HAP-1 (cell line): ENCODE measurements at places on chromosomes 16 and 17.

GRCh38 chr16:48381201-48381600 is 4.0 kb downstream of the SIAH1 start:
- DNase-seq = no peak

DNA sequence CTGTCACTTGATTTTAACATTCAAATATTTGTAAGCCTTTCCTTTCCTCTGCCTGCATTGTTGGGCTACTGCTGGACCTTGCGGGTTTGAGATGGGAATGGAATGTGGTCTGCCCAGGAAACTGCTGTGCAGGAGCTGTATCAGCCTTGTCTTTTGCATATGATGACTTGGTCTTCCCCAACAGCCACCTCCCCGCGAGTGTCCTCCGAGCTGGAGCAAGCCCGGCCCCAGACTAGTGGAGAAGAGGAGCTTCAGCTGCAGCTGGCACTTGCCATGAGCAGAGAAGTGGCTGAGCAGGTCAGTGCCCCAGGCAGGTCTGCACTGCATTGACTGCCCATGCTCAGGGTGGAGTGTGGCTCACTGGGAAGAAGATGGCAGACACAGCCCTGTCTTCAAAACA is 52.8 kb downstream of the B9D1 start:
- DNase-seq = no peak

GRCh38 chr16:19968891-19969683 is 84.4 kb upstream of the GPRC5B start:
- DNase-seq = no peak

DNA sequence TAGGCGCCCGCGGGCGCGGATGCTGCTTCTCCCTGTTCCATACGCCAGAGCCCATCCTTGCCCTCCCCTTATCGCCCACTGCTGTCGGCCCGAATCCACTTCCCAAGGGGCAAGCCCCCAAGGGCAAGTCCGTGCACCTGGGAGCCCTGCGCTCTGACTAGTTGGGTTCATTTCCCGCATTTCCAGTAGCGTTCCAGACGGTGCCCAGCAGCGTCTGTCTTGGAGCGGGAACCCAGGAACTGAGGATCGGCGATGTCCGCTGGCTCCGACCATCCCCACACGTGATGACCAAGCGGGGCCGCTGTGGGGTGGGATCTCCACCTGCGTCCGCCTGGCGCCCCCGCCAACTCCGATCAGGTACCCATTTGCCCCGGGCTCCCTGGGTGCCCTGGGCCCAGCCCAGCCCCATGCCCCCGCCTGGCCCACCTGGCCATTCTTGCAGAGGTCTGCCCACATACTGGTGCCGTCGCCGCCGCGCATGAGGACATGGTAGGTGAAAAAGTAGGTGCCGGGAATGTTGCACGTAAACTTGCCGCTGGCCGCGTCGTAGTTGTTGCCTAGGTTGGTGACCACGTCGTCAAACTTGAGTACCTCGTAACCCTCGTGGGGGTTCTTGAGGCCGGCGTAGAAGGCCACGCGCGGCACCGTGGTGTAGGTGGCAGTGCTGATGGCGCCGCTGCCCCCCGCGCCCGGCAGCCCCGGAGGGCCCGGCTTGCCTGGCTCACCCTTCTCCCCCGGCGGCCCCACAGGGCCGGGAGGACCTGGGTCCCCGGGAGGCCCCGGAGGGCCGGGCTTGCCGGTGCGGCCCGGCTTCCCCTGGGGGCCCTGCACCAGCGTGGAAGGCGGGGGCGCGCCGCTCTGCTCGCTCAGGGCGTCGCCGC is 837 bp downstream of the C1QL1 start:
- DNase-seq = no peak

- DNase-seq = peak; percentile 50
These were observed 96.8 kb upstream of the ELAC2 start for GRCh38 chr17:13114601-13115031.

GRCh38 chr17:63524051-63524450 is 893 bp downstream of the KCNH6 start:
- no peak for DNase-seq

GRCh38 chr17:3448059-3448665 is 14.5 kb upstream of the OR1E2 start:
- no peak for DNase-seq

- no peak for DNase-seq
These were observed 59.7 kb downstream of the SHISA6 start for GRCh38 chr17:11300738-11301137.

DNA sequence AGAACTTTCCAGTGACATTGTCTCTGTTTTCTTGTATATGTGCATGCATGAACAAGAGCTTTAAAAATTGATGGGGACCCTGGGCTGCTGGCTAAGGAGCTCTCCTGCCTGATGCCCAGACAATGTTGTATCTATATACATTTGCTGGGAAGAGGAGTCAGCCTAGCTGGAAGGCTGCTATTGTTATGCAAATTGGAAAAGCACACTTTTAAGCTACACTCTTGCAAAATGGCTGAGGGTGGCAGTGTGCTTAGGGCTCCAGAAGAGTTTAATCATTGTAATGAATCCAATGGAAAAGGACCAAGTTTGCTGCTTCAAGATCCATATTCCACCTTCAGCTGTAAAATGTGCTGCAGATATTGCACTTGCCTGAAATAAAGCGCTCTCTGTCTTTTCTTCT is 171.8 kb downstream of the PRKCA start:
- DNase-seq = peak; percentile 79

GRCh38 chr17:77505181-77505639 is 364.4 kb downstream of the SEC14L1 start:
- DNase-seq = no peak

DNA sequence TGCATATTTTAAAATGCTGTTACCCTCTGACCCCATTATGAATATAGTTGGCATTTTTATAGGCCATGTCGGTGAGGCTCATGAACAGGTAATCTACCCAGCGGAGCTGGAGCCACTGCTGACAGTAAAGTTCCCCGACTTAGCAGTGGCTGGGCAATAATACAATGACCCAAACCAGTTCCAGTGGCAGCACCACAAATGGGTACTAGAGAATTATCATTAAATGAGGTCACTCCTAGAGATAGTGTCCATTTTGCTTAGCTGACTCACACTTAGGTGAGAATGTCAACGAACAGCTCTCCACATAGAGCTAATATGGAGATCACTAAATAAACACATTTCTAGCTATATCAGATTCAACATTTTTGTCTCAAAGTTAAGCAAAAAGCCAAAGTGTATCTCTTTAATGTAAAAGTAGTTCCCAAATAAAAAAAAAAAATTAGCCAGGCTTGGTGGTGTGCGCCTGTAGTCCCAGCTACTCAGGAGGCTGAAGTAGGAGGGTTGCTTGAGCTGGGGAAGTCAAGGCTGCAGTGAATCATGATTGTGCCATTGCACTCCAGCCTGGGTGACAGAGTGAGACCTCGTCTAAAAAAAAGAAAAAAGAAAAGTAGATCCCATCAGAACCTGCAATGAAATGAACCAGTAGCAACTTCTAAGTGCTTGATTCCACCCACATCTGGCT is 7.4 kb downstream of the MYO1D start:
- no peak for DNase-seq

DNA sequence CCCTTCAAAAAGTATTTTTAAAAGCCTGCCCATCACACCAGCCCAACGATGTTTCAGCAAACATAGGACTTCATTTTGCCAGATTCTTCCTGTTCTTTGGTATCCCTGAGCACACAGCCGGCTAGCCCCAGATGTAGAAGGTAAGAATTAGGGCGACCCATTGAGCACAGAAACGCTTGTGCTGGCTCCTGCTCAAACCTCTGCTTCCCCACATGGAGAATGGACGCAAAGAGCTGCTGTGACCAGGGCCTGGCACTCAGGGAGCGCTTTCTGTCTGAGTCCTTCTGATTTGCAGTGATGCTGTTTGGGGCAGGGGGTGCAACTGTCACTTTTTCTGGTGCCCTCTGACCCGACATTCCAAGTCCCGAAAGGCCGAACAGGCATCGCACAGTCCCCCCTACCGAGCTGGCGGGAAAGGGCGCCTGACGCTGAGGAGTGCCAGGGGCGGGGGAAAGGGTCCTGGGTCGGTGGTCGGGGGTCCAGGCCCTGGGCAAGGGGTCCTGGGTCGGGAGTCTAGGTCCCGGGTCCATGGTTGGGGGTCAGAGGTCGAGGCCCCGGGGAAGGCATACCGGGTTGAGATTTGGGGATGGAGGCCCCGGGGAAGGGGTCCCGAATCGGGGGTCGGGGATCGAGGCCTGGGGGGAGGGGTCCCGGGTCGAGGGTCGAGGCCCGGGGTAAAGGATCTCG is 930 bp downstream of the CHMP1A start:
- no peak for DNase-seq

GRCh38 chr17:1087381-1088241 is 90.7 kb downstream of the TIMM22 start:
- DNase-seq = peak; percentile 71

GRCh38 chr17:65542610-65543009 is 18.8 kb downstream of the AXIN2 start:
- no peak for DNase-seq

- no peak for DNase-seq
These were observed 27.9 kb upstream of the SSTR5 start for GRCh38 chr16:1044460-1045309.

GRCh38 chr16:57620335-57621231 is 7.8 kb upstream of the ADGRG1 start:
- DNase-seq = no peak

DNA sequence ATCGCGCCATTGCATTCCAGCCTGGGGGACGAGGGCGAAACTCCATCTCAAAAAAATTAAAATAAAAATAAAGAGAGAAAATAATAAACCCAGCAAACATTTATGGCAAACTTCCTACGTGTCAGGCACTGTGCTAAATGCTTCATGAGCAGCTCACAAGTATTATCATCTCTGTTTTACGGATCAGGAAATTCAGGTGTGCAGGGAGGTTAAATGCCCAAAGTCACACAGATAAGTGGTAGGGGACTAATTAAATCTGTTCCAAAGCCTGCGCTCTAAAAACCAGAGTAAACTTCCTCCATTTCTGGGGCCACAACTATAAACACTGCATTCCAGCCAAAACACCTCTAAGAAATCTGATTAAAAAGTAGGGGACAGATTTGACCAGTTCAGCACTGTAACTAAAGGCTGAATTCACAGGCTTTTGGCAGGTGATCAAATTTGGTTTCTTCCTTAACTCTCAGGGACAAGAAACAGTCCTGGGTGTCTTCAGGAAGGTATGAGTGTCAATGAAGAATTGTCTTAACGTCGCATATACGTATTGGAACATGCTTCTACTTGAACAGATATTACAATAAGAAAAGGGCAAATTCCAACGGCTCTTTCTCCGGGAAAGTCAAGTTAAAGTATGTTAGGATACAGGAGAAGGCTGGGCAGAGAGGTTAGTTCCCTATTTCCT is 996 bp downstream of the STRADA start:
- DNase-seq = no peak

DNA sequence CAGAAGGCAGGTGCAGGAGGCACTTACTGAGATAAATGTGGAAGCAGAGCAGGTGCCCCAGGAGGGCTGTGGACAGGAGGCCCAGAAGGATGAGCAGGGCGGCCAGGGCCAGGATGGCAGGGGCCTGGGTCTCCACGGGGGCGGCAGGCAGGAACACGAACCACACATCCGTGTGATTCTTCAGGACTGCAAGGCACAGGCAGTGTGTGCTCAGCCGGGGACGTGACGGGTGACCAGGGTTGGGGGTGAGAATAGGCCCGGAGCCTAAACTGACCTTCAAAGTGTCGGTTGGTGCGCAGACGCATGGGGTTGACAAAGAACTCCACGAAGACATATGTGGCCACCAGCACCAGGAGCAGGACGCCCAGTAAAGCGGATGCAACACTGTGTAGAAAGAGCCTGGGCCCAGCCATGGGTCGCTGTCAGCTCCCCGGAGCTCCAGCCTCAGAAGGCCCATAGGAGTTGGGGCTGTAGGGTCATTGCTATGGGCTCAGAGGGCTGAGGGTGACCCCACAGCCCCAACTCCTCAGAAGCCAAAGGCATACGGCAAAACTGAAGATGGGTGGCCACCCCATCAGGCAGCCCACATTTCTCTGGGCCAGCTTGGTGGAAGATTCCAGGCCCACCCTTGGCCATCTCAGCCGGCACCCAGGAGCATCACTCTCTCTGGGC is 5.4 kb upstream of the TPPP3 start:
- no peak for DNase-seq

- no peak for DNase-seq
These were observed 104.6 kb downstream of the PRKCA start for GRCh38 chr17:66406701-66407644.

GRCh38 chr16:75244225-75244809 is 7.1 kb downstream of the BCAR1 start:
- DNase-seq = no peak

- peak; percentile 26 for DNase-seq
These were observed at the start of gene EVI2A for GRCh38 chr17:31321481-31321880. Gene EVI2A, minus strand, starts transcription at chr17:31321622. Its CDS starts 2,609 bp downstream, at chr17:31319013.

GRCh38 chr16:11575223-11575589 is 11.5 kb downstream of the LITAF start:
- DNase-seq = no peak

DNA sequence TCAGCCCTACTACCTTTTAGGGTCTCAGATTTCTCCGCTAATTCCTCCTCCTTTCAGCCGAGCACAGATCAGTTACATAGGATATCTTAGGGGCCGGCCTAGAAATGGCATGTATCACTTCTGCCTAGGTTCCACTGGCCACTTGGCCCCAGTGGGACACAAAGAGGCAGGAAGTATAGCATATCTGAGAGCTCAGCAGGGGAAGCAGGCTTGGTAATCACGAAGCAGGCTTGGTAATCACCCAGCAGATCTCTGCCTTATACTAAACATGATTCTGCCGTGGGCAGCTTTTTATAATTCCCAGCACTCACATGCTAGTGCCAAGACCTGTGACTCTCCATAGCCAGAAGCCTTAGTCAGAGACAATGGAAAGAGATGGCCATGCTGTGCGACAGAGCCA is 59.6 kb upstream of the CACNG5 start:
- no peak for DNase-seq

GRCh38 chr17:17836818-17837379 is at the start of gene SREBF1:
Gene SREBF1, minus strand, starts transcription at chr17:17836986. Its CDS starts 169 bp downstream, at chr17:17836817.
- peak; percentile 14 for DNase-seq

- peak; percentile 44 for DNase-seq
These were observed 4.8 kb downstream of the LGALS3BP start for GRCh38 chr17:78974635-78975591.

GRCh38 chr17:75513641-75514000 is 1.7 kb downstream of the CASKIN2 start:
- DNase-seq = no peak

DNA sequence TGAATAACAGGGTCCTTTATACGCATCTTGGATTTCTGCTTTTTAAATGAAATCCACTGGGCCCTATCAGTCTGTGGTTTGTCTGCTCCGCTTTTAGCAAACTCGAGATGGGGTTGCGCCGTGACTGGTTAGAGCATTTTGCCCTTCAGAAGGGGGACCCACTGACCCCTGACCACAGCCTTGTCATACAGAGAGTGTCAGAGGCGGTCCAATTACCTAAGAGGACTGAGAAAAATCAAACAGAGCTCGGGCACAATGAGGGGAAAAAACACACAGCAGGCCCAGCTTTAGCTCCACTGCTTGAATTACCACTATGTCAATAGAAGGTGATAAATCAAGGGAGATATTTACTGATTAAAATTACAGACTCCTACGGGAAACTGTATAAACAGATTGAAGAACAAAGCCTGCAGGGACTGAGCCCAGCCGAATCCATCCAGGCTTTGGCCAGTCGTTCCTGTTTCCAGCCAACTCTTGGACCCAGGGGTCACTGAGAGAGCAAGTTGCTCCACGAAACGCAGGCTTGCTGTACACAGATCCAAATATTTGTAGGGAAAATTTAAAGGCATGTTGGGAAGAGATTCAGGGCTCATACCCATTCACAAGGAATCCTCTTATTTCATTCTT is 131.9 kb upstream of the ZFHX3 start:
- no peak for DNase-seq
